CD4-positive, alpha-beta memory T cell (primary cell): ENCODE measurements at places on chromosomes 7 and 10.

DNA sequence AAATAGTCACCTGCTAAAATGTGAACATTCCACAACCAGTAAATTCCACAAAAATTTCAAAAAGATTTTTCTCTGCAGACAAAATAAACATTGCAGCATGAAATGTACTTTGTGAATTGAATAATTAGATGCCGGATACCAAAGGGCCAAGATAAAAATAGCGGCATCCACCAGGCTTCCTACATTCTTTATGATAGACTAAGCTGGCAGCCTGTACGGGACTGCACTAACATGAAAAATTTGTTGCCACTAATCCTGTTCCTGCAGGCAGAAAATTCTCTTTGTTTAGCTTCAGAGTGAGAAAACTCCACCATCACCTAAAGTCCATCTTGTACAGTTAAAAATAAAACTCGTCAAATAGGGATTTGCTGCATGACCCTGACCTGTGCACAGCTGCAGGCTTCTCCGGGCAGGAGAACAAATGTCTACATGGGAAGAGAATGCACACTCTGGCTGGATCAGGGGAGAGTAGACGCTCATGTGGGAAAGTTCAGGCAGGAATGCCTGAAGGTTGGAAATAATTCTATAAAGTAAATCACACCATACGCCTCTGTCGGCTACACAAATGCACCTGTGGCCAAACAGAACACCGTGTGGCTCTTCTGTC, 15.6 kb upstream of the ADO start:
- DNase-seq: no peak

GRCh38 chr7:75033064-75033463, 40.5 kb downstream of the RCC1L start:
- DNase-seq: no peak

DNA sequence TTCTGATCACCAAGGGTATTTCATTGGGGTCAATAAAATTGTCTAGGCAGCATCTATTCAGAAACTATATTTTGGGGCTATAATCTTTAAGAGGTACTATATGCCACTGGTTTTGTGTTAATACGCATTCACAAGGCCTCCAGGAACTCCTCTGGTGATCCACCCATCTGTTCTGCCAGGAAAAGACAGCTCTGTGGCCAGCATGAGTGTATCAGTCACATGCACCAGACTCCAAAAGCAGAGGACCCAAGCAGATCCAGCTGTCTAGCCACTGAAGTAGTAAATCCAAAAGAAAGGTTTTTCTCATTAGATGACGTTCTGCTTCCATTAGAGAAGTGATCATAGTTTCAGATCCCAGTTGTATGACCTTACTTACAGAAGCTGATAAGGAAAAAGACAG, 199.6 kb upstream of the CELF2 start:
- DNase-seq: no peak

DNA sequence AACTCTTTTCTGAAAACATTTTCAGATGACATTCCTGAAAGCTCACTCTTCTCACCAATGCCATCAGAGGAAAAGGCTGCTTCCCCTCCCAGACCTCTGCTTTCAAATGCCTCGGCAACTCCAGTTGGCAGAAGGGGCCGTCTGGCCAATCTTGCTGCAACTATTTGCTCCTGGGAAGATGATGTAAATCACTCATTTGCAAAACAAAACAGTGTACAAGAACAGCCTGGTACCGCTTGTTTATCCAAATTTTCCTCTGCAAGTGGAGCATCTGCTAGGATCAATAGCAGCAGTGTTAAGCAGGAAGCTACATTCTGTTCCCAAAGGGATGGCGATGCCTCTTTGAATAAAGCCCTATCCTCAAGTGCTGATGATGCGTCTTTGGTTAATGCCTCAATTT, 16.5 kb downstream of the ANLN start:
- no peak for DNase-seq

GRCh38 chr10:131693766-131694165, 207.0 kb upstream of the PPP2R2D start:
- DNase-seq: no peak

DNA sequence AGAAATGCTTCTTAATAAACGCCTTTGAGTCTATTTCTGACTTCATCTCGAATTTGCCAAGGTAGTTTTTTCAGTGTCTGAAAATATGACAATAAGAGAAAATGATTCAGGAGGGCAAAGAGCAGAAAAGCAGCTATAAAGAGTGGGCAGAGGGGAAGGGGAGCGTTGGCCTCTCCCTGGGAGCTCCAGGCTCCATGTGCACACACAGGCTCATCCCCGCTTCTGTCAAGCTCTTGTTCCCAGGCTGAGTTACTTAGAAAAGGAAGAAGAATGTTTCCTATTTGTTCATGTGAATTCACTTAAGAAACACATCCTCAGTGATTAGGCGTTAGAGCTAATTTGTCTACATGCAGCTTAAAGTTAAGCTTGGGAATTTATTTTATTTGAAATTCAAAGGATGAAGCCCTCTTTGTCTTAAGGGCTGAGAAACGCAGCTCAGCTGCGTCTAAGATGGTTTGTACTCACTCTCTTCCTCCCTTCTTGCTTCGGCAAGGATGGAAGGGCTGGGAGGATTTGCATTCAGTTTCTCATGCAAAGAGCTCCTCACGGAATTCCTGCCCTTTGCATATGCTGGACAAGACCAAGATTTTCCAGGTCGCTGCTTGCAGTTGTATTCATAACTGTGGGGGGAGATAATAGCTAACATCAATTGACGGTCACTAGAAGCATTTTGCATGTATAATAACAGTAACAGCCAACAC, 29.0 kb upstream of the ATXN7L1 start:
- DNase-seq: no peak

GRCh38 chr10:30075481-30075880, 16.1 kb upstream of the JCAD start:
- DNase-seq: no peak

GRCh38 chr10:83073472-83073871, 1065.8 kb upstream of the GHITM start:
- no peak for DNase-seq

GRCh38 chr7:156470399-156471320, 169.9 kb upstream of the RNF32 start:
- no peak for DNase-seq

DNA sequence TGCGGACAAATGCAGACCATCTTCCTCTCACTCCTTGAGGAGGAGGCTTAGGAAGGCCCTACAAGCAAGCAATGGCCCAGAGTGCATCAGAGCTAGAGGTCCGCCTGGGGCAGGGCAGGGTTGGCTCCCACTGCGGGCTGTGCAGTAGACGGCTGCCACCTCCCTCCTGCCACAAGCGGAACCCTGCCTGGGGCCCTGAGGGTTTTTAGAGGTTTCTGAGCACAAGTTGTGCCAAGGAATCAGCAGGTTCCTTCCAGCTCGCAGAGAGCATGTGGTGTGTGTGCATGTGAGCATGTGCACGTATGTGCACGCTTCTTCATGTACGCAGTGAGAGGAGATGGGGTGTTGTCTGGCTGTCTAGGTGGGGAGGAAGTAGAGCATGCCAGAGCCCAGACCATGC, 25.9 kb upstream of the SMARCD3 start:
- DNase-seq: no peak

DNA sequence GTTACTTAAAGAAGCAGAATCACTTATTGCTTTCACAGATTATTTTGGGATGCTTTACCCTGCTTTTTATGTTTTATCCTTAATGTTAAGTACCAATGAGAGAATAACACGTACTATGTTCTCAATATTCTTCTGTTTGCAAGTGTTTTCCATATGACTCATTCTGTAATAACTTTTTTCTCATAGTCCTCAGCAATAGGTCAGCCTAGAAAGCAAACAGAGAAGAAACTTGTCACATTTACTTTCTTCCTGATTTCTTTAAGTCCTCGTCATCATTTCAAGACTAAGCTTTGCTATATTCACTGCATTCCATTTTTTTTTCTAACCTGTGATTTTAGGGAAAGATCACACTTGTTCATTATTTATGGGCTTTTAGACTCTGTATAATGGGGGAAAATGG, 6.8 kb upstream of the AGR2 start:
- no peak for DNase-seq

- DNase-seq: no peak
These were observed 166.5 kb downstream of the EGFR start for GRCh38 chr7:55185321-55185802.

DNA sequence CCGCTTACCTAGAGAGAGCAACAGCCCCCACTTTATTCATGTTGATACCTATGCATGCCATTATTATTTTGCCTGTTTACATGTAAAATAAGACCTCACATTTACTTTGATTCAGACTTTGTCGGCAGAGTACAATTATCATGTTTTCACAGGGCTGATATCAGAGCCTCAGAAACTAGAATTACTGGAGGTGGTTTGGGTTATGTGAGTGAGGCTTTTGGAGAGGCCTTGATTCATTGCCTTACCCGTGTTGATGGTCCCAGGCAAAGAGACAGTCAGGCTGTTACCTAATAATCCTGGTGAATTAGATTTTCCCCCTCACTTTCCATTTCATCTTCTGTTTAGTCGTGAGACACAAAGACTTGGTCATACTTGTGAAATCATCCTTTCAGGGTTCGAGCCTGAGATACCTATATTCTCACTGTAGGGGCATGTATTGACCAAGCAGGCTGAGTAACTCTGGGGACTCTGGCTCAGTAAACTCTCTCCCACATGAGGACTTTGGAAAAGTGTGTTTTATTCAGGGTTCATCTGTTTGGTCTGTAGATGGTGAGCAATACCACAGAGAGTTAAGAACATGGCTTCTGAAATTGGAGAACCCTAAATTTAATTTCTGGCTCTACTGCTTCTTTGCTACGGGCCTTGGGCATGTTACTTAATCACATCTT, 150.9 kb downstream of the CELF2 start:
- no peak for DNase-seq

GRCh38 chr7:154877031-154877430, 125.9 kb downstream of the PAXIP1 start:
- no peak for DNase-seq

- no peak for DNase-seq
These were observed 4.6 kb downstream of the AQP1 start for GRCh38 chr7:30916255-30916654.

DNA sequence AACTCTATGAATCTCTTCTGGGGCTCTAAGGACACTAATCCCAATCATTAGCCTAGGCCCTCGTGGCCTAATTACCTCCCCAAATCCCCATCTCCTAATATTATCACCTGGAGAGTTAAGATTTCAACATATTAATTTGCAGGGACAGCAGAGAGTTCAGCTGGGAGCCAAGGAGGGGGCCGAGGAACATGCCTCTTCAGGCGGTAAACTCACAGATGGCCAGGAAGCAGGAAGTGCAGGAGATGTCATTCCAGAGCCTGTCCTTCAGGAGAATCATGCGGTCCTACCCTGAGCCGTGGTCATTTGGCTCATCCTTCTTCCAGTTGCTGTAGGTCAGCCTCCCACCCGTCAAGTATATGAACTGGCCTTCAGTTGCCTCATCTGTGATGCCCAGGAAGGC, 21.9 kb upstream of the SFTPA2 start:
- DNase-seq: no peak

DNA sequence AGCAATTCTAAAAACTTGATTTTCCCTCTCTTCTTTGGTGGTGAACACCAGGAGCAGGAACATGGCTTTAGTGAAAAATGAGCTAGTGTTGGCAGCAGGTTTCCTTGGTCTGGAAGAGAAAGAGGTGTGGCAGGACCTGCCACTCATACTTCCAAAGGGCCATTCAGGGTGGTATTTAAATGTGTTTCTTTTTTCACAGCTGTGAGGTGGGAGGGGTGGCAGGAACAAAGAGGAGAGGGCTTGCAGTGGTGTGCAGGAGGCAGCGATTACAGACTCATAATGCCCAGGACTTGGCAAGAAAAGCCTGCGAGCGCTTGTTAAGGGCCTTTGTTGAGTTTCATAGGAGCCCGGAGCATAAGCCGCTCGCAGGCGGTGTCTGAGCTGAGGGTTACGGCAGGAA, 36.8 kb downstream of the WIPF3 start:
- DNase-seq: no peak

DNA sequence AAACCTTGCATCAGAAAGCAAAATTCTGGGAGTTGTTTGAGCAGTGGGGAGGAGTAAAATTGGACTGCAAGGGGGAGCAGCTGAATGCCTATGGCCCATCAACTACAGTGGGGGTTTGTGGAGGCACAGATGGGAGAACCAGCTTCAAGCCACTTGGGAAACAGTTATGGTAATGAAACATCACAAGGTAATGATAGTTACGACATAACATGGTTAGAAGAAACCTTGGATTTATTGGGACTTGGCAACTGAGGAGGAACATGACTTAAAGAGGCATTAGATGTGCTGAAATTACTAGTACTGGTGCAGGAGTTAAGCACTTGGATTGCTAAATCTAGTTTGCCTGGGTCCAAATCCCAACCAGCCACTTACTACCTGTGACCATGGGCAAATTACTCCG, 868.4 kb downstream of the KCNMA1 start:
- no peak for DNase-seq

GRCh38 chr7:3043544-3044371, at the start of gene CARD11:
TSS of gene CARD11 (minus strand) at chr7:3043867. CDS start at chr7:2958506, 85,361 bp downstream.
- peak; percentile 64 for DNase-seq

DNA sequence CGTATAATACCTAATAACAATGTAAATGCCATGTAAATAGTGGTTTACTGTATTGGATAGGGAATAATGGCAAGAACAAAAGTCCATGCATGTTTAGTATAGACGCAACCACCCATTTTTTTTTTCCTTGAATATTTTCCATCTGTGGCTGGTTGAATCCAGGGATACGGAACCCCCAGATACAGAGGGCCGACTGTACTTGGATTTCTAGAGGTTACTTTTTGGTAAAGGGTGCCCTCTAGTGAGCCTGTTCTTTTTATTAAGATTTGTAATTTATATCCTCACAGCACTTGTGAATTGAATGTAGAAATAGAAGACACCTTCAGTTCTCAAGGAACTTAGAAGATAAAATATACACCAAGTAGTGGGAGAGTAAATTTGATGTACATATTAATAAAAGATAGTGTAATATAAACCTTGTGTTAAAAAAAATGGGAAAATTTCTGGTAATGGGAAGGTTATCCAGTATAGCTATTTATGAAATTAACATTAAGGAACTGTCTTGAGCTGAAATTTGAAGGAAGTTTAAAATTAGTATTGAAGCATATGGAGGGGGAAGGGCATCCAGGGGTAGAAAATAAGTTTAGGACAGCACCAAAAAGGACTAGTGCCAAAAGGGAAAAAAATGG, 32.0 kb downstream of the EXOC6 start:
- peak; percentile 33 for DNase-seq

- DNase-seq: no peak
These were observed 131.9 kb downstream of the TAX1BP1 start for GRCh38 chr7:27871866-27872265.

DNA sequence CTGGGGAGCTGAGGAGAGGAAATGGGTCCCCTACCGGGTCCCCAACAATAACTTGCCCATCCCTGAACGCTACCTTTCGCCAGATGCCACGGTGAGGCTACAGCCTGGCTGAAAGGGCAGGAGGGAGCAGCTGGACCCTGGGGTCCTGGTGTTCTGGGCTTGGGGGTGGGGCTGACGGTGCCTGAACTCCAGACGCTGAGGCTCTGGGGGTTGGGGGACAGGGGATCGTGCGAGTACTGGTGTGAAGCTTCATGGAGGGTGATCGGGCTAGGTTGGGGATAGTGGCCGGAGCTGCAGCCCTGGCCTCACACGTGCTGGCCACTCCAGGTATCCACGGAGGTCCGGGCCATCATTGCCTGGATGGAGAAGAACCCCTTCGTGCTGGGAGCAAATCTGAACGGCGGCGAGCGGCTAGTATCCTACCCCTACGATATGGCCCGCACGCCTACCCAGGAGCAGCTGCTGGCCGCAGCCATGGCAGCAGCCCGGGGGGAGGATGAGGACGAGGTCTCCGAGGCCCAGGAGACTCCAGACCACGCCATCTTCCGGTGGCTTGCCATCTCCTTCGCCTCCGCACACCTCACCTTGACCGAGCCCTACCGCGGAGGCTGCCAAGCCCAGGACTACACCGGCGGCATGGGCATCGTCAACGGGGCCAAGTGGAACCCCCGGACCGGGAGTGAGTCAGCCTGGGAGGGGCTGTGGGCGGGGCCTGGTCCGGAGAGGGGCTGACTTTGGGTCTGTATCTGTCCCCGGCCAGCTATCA, 8.3 kb downstream of the AEBP1 start:
- no peak for DNase-seq
